ENCODE measurements at places on chromosomes 16 and 17.
A peak's percentile ranks its signal among the peaks of the same experiment; 100 is the strongest.

DNA sequence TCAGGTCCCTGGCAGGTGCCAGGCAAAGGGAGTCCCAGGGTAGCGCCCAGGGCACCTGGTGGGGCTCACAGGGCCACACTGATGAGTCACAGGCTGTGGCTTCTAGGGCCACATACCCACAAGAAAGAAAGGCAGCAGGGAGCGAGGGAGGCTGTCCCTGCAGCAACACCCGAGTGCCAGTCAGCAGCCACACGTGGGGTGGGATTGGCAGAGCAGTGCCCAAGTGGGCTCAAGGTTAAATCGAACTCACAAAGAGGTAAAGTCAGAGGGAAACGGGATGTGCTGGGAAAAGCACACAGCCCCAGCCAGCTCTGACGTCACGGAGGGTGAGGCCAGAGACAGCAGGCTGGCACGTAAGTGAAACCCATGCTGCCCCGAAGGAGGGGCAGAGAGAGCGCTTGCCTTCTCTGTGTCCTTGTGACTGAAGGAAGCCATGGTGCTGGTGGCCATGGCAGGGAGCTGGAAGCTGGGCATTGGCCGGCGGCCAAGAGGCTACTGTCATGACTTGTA, 33.8 kb downstream of the FA2H start:
- no peak for DNase-seq

DNA sequence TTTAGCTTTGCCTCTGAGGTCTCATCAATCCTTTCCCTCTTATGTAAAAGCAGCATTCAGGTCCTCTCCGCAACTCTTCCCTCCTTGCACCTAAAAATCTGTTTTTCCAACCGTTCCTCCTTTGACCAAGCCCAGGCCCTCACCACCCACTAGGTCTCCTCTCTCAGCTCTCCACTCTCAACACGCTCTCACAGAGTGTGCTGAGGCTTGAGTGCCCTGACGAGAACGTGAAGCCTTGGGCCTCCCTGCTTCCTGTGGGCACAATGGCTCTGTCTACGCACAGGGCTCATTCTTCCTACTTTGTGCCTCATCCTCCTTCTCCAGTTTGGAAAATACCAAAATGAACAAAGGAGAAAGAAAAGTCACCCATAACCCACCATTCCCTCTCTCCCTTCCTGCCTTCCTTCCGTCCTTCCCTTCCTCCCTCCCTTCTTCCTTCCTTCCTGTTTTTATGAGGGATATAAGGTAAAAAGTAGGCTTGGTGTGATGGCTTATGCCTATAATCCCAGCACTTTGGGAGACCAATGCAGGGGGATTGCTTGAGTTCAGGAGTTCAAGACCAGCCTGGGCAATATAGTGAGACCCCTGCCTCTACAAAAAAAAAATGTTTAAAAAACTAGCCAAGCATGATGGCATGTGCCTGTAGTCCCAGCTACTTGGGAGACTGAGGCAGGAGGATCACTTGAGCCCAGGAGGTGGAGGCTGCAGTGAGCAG, 31.3 kb upstream of the SLC39A11 start:
- DNase-seq = no peak

DNA sequence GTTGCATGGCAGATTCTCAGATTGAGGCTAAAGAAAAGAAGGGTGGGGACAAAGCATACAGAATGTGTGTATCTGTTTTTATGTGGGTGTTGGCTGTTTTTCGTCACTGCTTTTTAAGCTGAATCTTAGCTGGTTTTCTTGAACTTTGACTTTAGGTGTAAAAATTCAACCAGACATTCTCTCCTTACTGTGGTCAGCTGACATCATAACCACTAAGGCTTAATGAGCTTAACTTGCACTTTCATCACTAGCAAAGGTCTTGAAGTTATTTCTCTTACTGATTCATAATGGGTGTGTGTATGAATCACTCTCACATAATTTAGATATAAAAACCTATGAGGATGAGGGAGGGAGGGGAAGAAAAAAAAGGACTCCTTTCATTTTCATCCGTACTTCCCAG, 4.0 kb upstream of the CDC6 start:
- DNase-seq = no peak

- DNase-seq = no peak
Measured at GRCh38 chr17:40374821-40375498, 10.4 kb upstream of the GJD3 start.

DNA sequence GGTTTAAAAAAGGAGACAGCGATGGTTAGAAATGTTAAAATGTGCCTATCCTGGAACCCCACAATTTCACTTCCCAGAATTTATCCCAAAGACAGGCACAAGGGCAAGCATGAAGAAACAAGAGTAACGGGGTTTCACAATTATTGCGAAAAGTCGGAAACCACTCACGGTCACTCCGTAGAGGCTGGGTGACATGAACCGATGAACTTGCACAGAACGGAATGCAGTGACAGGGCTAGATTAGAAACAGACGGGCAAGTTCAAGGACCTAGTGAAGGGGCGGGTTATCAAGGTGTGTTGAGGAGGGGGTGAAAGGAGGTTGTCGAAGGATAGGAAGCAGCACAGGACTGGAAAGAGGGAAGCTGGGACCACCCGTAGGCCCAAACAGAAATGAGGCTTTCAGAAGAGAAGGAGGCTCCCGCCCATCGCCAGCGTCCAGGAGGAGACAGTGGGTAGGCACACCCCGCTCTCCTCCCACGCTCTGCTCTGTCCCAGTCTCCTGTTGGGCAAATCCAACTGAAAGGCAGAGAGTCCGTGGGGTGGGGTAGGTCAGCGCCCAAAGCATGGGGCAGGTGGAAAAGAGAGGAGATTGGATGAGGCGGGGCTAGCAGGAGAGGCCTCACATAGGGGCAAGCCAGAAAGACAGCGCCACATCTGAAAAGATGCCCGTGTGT, 47.4 kb upstream of the JPH3 start:
- no peak for DNase-seq

GRCh38 chr17:15340966-15341365, 431 bp downstream of the TEKT3 start:
- DNase-seq = no peak

- no peak for DNase-seq
Measured at GRCh38 chr17:40978575-40979151, 5.5 kb downstream of the KRT40 start.

GRCh38 chr17:33986566-33986965, 268.5 kb upstream of the CCL2 start:
- no peak for DNase-seq

DNA sequence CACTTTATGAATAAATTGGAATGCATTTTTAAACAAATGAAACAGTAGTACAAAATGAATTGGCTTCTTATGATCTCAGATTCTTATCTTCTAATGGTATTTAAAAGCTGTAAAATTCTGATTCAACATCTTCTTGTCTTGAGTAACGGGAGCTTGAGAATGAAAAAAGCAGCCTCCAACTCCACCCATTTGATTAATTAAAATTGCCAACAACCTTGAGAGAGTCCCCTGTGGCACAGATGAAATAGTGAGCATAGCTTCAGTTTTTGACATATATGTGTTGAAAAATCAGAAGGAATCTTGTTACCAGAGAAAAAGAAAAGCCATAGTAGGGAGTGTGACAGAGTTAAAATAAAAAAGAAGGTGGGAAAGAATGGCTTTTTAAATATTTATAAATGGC, 1426.1 kb upstream of the CDH8 start:
- no peak for DNase-seq

GRCh38 chr16:70746040-70746707, 54.8 kb downstream of the VAC14 start:
- no peak for DNase-seq

GRCh38 chr17:15502369-15503112, 35.1 kb upstream of the CDRT4 start:
- DNase-seq = peak; percentile 87

- DNase-seq = peak; percentile 67
Measured at GRCh38 chr16:85126705-85127378, 14.6 kb upstream of the CIBAR2 start.

DNA sequence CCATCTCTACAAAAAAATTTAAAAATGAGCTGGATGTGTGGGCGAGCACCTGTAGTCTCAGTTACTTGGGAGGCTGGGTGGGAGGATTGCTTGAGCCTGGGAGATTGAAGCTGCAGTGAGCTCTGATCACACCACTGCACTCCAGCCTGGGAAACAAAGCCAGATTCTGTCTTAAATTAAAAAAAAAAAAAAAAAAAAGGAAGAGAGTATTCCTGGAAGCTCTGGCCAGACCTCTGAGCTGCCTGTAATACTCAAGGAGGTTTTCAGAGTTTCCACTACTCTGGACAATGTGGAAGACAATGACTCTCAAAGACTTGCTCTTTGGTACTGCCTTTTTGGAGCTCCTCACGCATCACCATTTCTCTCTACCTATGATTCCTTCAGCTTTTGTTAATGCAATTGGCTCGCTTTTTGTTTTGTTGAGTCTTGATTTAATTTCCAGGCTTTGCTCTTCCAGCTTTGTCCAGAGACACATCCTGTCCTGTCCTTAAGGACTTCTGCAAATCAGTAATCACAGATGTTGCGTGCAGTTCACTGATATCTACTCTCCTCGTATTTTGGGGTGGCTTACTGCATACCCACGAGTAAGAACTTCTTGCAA, 10.8 kb downstream of the CHD9 start:
- DNase-seq = no peak

GRCh38 chr16:86630471-86630870, 52.1 kb downstream of the FOXL1 start:
- DNase-seq = no peak

GRCh38 chr17:18186627-18186982, 3.0 kb downstream of the ALKBH5 start:
- DNase-seq = no peak

DNA sequence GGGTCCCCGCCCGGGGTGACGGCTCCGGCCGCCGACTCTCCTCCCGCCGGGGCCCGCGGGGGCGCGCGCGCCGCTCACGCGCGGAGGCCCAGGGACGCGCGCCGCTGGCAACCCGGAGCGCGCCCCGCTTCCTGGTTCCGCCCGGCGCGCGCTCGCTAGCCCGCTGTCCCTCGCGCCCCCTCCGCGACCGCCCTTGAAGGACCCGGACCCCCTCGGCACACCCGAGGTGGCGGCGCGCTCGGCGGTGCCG, at the start of gene STAT5B:
STAT5B (minus strand) TSS at position 33 of the 250 bp plus-strand sequence. CDS start 44,264 bp downstream, outside the sequence.
- DNase-seq = peak; percentile 69

GRCh38 chr16:84718-85406, 6.8 kb downstream of the MPG start:
- no peak for DNase-seq

DNA sequence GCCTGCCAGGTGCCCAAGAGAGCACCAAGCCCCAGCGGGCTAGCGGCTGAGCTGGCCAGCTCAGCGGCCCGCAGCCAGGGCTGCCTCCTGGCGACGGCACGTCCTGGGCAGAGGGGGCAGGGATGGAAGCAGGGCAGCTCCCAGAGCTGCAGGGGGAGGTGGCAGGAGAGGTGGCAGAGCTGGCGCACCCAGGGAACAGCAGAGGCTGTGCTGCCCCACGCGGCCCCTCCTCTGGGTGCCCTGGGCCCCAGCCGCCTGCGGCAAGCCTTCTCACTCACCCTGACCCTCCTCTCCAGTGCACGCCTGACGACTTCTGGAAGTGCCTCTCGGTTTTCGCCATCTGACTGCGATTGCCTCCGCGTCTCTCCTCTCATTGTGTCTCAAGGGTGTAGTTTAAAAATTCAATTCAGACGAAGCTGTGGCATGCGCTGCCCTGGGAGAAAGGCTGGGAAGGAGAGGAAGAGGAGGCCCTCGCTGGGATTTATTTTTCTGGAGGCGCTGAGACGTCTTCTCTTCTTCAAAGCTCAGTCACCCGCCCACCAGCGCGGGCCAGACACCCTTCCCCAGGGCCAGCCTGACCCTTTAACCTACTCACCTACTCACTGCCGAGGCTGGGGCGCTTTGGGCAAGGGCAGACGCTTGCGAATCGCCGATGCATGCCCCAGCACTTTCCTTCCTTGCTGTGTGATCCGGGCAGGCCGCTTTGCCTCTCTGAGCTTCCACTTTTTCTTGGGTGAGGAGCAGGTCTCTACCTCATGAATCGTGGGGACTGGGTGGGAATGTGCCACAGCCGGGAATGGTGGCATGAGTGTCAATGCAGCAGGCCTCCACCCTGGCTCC, 24.9 kb downstream of the GSE1 start:
- no peak for DNase-seq

DNA sequence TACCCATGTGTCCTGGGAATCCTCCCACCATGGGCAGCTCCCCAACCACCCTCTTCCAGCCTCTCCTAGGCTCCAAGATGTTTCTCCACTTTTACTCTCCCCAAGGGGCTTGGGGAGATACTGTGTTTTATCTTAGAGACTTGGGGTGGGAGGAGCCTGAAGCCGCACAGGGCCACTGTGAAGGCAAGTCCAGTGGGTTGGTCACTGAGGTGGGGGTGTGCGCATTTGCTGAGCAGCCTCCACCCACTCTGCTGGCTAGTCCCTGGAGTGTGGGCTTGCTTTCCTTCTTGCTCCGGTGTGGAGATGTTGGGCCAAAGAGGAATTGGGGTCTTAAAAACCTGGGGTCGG, 4.1 kb upstream of the CLDN9 start:
- DNase-seq = no peak

GRCh38 chr17:81315129-81315884, 20.2 kb upstream of the SLC38A10 start:
- DNase-seq = peak; percentile 19

- DNase-seq = no peak
Measured at GRCh38 chr17:79207960-79208359, 133.3 kb downstream of the ENGASE start.

DNA sequence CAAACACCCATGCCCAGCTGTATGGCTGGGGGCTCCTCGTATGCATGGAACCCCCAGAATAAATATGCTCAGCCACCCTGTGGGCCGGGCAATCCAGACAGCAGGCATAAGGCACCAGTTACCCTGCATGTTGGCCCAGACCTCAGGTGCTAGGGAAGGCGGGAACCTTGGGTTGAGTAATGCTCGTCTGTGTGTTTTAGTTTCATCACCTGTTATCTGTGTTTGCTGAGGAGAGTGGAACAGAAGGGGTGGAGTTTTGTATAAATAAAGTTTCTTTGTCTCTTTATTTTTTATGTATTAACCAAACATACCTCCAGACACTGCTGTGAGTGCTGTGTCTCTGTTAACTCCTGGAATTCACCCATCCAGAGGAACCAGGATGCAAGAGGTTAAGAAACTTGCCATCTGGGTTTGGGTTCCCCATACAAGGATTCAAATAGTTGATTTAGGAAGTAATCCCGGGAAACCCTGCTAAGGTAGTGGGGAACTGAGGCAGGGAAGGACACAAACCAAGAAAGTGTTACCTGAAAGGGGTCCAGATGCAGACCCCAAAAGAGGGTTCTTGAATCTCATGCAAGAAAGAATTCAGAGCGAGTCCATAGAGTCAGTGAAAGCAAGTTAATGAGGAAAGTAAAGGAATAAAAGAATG, 37.4 kb upstream of the IL21R start:
- no peak for DNase-seq

DNA sequence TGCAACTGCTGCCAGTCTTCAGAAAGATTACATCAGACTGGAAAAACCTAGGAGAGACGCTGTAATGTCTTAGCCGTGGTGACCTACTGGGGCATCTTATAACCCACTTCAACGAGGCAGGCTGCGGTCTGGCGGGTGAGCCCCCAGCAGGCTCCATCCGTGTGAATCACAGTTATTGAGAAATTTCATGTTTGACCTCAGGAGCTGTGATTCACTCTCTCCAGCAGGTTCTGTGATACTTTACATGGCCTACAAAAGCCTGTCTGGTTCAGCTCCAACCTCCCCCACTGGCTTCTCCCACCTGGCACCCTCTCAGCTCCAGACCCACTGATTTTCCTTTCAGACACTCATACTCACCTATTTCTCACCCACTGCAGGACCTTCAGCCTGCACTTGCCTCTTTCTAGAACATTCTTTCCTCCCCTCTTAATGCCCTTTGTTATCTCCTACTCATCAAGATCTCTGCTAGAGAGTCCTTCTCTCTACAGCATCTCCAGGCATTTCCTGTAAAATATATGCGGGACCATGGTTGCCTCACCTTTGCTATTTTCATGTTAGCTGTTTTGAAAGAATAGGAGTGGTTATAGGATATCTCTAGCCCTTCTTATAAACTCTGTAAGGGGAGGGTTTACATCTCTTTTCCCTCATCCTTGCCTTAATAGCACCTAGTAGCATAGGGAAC, 227.9 kb downstream of the MAF start:
- DNase-seq = no peak

All from glutamatergic neuron (in vitro differentiated cells).